Activated T-helper 1 cell treated with anti-CD3 and anti-CD28 coated beads, Interleukin-12 subunit alpha, Interleukin-12 subunit beta, Interleukin-2, Interleukin-4 antibody, amounts not matched to agents 30 ng/mL and 10 ng/mL and 1 ng/mL, durations not matched to agents 14 hours and 24 hours and 36 hours (primary cell): ENCODE measurements at places on chromosomes 13 and 19. TPM values are rescaled to one million over a fixed set of nuclear protein-coding genes. Genes with fewer than 3 reads are reported as not detected.

Gene KCTD15
- total RNA-seq = 12.5 and 12.6 TPM in 2 replicates

Gene GPR4
- not detected in 2 replicates for total RNA-seq

Gene TEX29
- total RNA-seq = 0.42 and 0.70 TPM in 2 replicates

Gene DAND5
- 0.10 TPM in 2 replicates for total RNA-seq

Gene KLHL1
- total RNA-seq = not detected in 2 replicates

Gene CAPN12
- total RNA-seq = 1.1 and 2.5 TPM in 2 replicates

- H3K4me3 ChIP-seq = no peak overlapping the region
- no peak overlapping the region for H3K27ac ChIP-seq
- no peaks in the 10 kb centered on the region for H3K36me3 ChIP-seq
- no peaks in the 10 kb centered on the region for H3K4me1 ChIP-seq
- no peak for DNase-seq
Measured at GRCh38 chr19:41967054-41967783, 8.1 kb upstream of the RABAC1 start.

DNA sequence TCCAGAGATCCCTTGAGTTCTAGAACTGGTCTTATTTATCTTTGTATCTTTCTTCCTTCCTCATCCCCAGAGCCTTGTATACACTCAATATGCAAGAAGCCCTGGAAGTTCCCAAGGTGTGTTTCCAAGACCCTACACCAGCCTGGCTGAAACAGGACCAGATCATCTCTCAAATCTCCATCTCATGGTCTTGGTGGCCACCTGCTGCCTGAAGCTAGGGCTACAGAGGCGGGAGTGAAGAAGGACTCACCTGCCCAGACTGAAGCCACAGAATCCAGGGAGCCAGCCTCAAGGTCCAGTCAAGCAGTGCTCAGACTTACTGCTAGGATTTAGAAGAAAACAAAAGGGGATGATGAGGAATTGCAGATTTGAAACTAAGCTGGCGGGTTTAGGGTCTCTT is 6.1 kb upstream of the CYSLTR2 start:
- DNase-seq = no peak
- H3K4me1 ChIP-seq = peaks cover 7% of the 10 kb centered on the region
- H3K36me3 ChIP-seq = no peaks in the 10 kb centered on the region
- no peak overlapping the region for H3K27ac ChIP-seq
- H3K27me3 ChIP-seq = peaks cover 4% of the 10 kb centered on the region
- H3K4me3 ChIP-seq = no peak overlapping the region

GRCh38 chr19:40147693-40148347 is 43.4 kb upstream of the MAP3K10 start:
- H3K36me3 ChIP-seq = no peaks in the 10 kb centered on the region
- no peak overlapping the region for H3K4me3 ChIP-seq
- no peak for DNase-seq
- no peak overlapping the region for H3K27ac ChIP-seq

DNA sequence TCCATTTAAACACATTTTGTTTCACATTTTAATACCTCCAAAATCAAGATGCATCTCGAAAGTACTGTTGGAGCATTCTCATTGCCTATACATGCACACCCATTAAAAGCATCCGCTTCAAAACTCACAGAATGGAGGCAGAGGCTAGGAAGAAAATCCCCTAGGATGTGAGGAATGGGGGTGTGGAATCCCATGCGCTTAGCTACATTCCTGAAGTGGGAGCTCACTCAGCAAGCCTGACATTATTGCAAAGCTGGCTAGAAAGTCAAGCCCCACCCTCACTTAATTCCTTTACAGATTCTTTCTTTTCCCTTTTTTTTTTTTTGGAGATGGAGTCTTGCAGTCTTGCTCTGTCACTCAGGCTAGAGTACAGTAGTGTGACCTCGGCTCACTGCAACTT is 4.6 kb upstream of the FAM32A start:
- peaks cover 1% of the 10 kb centered on the region for H3K27me3 ChIP-seq
- no peak overlapping the region for H3K4me3 ChIP-seq
- peaks cover 6% of the 10 kb centered on the region for H3K36me3 ChIP-seq
- no peak for DNase-seq
- H3K27ac ChIP-seq = no peak overlapping the region

- no peak overlapping the region for H3K4me3 ChIP-seq
- no peak overlapping the region for H3K27ac ChIP-seq
- peaks cover 29% of the 10 kb centered on the region for H3K36me3 ChIP-seq
Measured at GRCh38 chr13:72849571-72849970, 67.6 kb downstream of the PIBF1 start.

GRCh38 chr19:16003391-16003790 is 54.6 kb downstream of the OR10H4 start:
- no peak overlapping the region for H3K4me3 ChIP-seq
- no peak for DNase-seq
- no peaks in the 10 kb centered on the region for H3K36me3 ChIP-seq
- no peak overlapping the region for H3K27ac ChIP-seq
- H3K27me3 ChIP-seq = peaks cover 7% of the 10 kb centered on the region
- H3K4me1 ChIP-seq = peaks cover 29% of the 10 kb centered on the region

DNA sequence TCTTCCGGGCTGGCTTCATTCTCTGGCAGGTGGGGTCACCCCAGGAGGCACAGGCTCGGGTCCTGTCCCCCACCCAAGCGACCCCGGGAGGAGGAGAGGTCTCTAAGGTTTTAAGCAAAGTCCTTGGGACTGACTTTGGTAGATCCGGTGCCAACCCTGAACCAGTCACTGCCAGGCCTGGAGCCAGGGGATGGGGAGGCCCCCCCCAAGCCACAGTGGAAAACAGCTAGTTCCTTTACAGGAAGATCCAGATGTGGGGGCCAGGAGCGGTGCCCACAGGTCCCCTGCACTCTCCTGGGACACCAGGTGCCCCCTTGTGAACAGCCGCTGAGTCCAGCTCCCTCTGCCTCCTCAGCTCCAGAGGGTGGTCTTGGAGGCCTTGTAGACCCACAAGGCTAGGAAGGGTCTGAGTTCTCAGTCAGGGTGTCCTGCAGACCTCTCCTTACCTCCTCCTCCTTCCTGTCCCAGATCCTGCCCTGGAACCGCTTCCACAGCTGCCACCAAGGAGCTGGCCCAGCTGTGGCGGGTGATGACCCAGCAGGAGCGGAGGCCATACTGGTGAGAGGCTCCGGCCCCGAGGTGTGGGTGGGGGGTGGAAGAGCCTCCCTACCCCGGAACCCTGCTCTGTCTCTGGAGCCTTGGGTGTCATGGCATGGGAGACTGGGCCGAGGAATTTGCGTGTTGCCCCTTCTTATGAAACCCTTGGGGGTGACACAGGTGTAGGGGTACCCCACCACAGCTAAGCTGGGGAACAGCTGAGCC is 6.0 kb downstream of the SIX5 start:
- H3K27ac ChIP-seq = no peak overlapping the region
- no peaks in the 10 kb centered on the region for H3K36me3 ChIP-seq
- peaks cover 26% of the 10 kb centered on the region for H3K27me3 ChIP-seq
- no peak for DNase-seq
